ENCODE measurements at places on chromosomes 6 and 20. TPM values are rescaled to one million over a fixed set of nuclear protein-coding genes. Genes with fewer than 3 reads are reported as not detected.

The ECHDC1 gene
- 60.2 TPM for total RNA-seq

The SLC16A10 gene
- total RNA-seq = 4.2 TPM

The SLCO4A1 gene
- total RNA-seq = 67.3 TPM

The FAM135A gene
- 7.7 TPM for total RNA-seq

The CTAGE9 gene
- not detected for total RNA-seq

The C6orf132 gene
- 0.40 TPM for total RNA-seq

The VSX1 gene
- not detected for total RNA-seq

The SLC22A7 gene
- not detected for total RNA-seq

The TMEM170B gene
- total RNA-seq = 0.72 TPM

The SLA2 gene
- total RNA-seq = 59.6 TPM

DNA sequence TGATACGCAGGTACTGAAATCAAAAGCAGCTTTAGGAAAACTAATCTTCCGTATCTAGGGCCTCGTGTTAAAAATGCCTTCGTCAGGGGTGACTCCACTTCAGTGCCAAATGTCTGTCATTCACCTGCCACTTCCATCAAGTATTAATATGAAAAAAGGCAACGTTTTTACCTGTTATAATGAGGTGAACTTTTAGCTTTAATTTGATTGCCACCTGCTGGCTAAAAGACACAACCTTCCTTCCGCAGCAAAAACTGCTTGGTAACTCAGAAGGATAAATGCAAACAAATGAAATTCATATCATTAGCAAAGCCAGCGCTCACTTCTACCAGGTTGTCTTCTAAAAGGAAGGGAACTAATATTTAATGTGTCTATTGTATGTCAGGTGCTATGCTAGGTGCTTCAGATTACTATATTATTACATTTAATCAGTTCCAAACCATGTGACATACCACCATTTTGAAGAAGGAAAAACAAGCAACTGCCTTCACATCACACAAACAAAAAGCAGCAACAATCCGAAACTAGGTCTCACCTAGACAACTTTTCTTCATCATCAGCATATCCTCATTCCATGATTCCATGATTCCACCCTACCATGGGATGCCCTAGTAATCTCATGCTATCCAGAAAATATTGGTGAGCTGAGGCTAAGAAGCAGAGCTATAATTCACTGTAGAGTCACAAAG lies 20.6 kb upstream of the ARHGAP18 start:
- DNase-seq = peak; percentile 80

DNA sequence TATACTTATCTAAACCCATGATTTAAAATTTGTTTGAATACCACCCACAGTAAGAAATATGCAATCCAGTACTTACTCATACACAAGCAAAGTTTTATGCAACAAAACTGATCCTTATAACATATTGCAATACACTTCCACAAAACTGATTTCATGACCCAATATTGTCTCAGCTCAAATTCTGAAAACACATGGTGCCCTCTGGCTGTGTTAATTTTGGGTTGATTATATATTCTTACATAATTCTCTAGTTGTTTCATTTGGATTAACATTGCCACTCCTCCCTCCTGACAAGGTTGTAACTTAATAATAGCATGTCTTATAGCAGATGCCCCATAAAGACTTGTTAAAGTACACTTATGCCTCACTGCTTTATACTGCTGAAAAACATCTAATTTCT lies 73.0 kb upstream of the TULP1 start:
- no peak for DNase-seq

DNA sequence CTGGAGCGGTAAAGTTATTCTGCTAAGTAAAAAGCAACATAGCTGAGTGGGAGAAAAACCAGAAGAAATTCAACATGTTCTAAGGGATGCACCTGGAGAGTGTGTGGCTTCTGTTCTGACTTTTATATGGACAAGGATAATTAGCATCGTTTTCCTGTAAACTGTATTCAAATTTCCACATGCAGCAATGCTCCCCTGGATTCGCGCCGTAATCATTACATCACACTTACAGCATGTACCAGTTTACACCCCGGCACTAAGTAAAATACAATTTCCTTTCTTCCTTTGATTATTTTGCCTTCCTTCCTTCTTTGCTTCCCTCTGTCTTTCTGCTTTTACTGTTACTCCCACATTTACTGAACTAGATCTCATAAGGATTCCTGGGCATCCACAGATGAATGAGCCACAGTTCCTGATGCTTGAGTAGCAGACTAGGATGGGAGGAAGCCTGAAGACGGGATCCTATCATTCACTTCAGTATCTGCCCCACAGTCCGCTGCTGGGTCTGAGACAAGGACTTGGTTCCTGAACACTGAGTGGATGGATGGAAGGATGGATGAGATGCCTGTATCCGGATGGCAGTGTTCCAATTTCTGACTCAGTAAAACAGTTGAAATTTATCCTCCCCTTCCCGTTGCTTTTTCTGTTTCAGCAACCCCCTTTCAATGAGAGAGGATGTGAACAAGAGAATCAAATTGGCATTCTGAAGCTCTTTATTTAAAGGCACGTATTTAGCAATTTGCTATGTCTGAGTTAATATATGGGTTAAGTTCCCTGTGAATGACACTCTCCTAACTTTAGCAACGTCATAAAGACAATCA lies 174.6 kb downstream of the GJA10 start:
- no peak for DNase-seq

DNA sequence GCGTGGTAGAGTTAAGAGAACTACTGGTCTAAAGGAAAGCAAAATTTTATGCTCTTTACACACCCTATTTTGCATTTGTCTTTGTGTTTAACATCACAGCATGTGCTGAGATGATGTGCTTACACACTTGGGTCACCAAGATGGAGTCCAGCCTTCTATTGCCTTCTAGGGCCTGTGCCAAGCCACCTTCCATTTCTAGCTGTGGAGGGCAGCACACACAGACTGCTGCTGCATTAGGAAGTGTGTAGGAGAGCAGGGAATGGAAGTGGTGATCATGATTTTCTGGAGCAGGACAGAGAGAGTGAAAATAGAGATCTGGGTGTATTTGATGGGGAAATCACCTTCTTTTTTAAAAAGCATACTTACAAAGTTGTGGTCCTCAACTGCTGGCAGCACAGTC lies 191.6 kb downstream of the SOX4 start:
- no peak for DNase-seq

GRCh38 chr20:14828459-14828858 lies 491.0 kb upstream of the FLRT3 start:
- no peak for DNase-seq

GRCh38 chr6:6711832-6712448 lies 123.4 kb downstream of the LY86 start:
- DNase-seq = peak; percentile 75

All from activated CD4-positive, alpha-beta T cell treated with anti-CD3 and anti-CD28 coated beads, Interleukin-2, amount 10 ng/mL, durations not matched to agents 24 days and 14 days (primary cell).